ENCODE measurements at places on chromosomes 1 and 21.

- H3K36me3 ChIP-seq, result no peaks in the 10 kb centered on the region
- no peak overlapping the region for H3K27ac ChIP-seq
- H3K4me3 ChIP-seq, result no peak overlapping the region
- H3K27me3 ChIP-seq, result peaks cover 24% of the 10 kb centered on the region
- no peaks in the 10 kb centered on the region for H3K4me1 ChIP-seq
- no peak for DNase-seq
Observed at GRCh38 chr1:175755516-175756070, 12.2 kb upstream of the TNR start.

GRCh38 chr21:31905503-31906451 lies 33.0 kb downstream of the HUNK start:
- no peaks in the 10 kb centered on the region for H3K4me1 ChIP-seq
- DNase-seq, result no peak
- H3K36me3 ChIP-seq, result no peaks in the 10 kb centered on the region
- no peak overlapping the region for H3K4me3 ChIP-seq
- H3K27me3 ChIP-seq, result peaks cover 63% of the 10 kb centered on the region
- no peak overlapping the region for H3K27ac ChIP-seq

DNA sequence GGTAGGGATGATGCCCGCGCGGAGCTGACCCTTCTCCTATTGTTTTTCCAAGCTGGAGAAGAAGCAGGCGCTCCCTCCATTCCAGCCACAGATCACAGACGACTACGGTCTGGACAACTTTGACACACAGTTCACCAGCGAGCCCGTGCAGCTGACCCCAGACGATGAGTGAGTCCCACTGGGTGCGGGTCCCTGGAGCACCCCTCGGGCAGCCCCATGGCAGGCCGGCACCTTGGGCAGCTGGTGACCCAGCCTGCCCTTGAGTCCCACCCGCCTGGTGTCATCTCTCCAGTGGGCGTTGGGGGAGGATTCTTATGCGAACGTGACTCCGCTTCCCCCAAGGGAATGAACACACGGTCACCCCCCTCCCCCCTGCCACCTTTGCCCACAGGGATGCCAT lies 10.0 kb downstream of the FAAP20 start:
- no peaks in the 10 kb centered on the region for H3K4me1 ChIP-seq
- H3K27ac ChIP-seq, result no peak overlapping the region
- no peak overlapping the region for H3K4me3 ChIP-seq
- peaks cover 28% of the 10 kb centered on the region for H3K36me3 ChIP-seq

GRCh38 chr1:94854458-94855306 lies 34.5 kb downstream of the SLC44A3 start:
- no peak overlapping the region for H3K27ac ChIP-seq
- DNase-seq, result peak; percentile 66
- H3K4me3 ChIP-seq, result no peak overlapping the region

GRCh38 chr1:94721240-94721639 lies 98.9 kb upstream of the SLC44A3 start:
- H3K27ac ChIP-seq, result no peak overlapping the region
- DNase-seq, result no peak
- no peaks in the 10 kb centered on the region for H3K4me1 ChIP-seq
- H3K36me3 ChIP-seq, result no peaks in the 10 kb centered on the region
- no peak overlapping the region for H3K4me3 ChIP-seq

DNA sequence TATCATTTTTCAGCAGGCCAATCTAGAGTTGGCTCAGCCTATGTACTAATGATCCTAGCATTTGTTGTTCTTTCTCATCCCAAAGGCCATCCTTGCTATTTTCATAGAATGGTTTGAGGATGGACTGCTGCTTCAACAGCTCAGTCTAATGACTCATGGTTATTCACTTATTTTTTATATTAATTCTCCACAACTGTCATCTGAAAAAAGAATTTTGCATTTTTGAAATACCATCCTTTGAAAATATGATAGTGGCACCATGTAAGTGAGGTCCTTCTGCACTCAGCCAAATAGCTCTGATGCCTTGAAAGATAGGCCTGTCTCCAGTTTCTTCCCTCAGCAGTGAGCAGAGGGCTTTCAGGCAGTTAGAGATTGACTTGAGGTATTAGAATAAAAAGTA lies 377.5 kb downstream of the LMO4 start:
- H3K4me1 ChIP-seq, result no peaks in the 10 kb centered on the region
- H3K27me3 ChIP-seq, result peaks cover 18% of the 10 kb centered on the region
- no peaks in the 10 kb centered on the region for H3K36me3 ChIP-seq
- DNase-seq, result no peak

GRCh38 chr1:7388488-7389185 lies 382.5 kb upstream of the VAMP3 start:
- peaks cover 5% of the 10 kb centered on the region for H3K27me3 ChIP-seq
- H3K4me3 ChIP-seq, result no peak overlapping the region
- no peaks in the 10 kb centered on the region for H3K36me3 ChIP-seq
- H3K27ac ChIP-seq, result no peak overlapping the region

GRCh38 chr1:209993061-209993830 lies 55.2 kb downstream of the SYT14 start:
- H3K36me3 ChIP-seq, result no peaks in the 10 kb centered on the region
- H3K4me3 ChIP-seq, result no peak overlapping the region
- H3K27ac ChIP-seq, result no peak overlapping the region
- DNase-seq, result no peak
- H3K4me1 ChIP-seq, result no peaks in the 10 kb centered on the region

DNA sequence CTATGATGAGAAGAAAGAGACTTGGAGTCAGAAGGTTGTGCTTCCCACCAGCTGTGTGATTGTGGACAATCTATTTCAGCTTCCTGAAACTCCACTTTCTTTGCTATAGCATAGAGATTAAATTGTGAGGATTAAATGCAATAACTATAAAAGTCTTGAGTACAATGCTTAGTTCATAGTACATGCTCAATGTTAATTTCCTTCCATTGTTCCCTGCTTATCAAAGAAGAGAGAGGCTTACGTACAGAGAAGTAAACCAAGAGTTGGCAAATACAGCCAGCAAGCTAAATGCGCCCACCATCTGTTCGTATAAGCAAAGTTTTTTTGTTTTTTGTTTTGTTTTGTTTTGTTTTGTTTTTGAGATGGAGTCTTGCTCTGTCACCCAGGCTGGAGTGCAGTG lies 317.9 kb upstream of the NFIA start:
- no peak for DNase-seq
- H3K36me3 ChIP-seq, result no peaks in the 10 kb centered on the region
- H3K4me1 ChIP-seq, result no peaks in the 10 kb centered on the region
- H3K27ac ChIP-seq, result no peak overlapping the region
- H3K27me3 ChIP-seq, result no peaks in the 10 kb centered on the region

GRCh38 chr1:6010554-6010953 lies 18.3 kb upstream of the NPHP4 start:
- no peaks in the 10 kb centered on the region for H3K27me3 ChIP-seq
- peak overlapping the region; percentile 91 for H3K27ac ChIP-seq
- peaks cover 32% of the 10 kb centered on the region for H3K4me1 ChIP-seq
- no peak for DNase-seq
- H3K36me3 ChIP-seq, result peaks cover 40% of the 10 kb centered on the region

DNA sequence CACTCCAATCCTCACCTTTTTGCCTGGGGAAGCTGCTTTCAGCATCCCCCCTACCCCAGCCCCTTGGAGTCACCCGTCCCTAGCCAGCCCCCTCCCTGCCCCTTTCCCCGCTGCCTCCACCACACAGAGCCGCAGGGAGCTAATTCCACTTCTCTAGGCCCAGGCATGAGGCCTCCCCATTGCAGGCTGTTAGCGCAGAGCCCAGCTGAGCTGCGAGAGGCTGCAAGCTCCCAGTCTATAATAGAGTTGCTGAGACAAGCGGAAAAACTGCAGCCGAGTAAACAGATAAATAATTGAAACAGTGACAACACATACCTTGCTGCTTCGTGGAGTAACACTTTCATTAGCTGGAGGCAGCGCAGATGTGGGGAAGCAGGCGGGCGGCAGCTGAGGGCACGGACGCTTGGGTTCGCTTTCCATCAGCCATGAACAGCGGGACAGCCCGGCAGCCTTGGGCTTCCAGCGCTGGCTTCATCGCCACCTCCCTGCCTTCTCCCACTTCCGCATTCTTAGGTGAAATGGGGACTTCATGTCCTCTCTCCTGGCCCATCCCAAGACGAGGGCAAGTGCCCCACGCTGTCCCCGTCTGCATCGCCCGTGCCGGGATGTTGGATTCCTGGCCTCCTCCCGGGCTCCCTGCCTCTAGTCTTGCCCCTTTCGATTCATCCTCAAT lies 183.3 kb downstream of the IGSF21 start:
- peaks cover 75% of the 10 kb centered on the region for H3K27me3 ChIP-seq
- no peak overlapping the region for H3K27ac ChIP-seq
- H3K4me3 ChIP-seq, result no peak overlapping the region
- no peak for DNase-seq

DNA sequence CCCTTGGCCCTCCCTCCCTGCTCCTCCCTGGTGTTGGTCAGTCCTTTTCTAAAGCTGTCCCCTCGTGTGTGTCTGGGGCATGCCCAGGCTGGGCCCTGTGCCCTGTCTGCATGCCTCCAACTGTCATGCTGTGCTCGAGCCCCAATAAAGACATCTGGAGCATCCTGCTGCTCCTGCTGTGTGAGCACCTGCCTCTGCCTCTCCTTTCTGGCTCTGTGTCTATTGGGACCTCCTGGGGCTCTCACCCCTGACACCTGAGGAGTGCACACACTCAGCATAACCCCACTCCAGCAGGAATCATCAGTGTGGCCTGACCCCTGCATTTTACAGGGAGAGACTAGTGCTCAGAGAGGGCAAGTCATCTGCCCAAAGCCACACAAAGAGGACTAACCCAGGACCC lies 23.7 kb downstream of the KCNC4 start:
- H3K27me3 ChIP-seq, result no peaks in the 10 kb centered on the region
- H3K4me3 ChIP-seq, result no peak overlapping the region
- H3K4me1 ChIP-seq, result peaks cover 5% of the 10 kb centered on the region
- no peak overlapping the region for H3K27ac ChIP-seq
- DNase-seq, result no peak

DNA sequence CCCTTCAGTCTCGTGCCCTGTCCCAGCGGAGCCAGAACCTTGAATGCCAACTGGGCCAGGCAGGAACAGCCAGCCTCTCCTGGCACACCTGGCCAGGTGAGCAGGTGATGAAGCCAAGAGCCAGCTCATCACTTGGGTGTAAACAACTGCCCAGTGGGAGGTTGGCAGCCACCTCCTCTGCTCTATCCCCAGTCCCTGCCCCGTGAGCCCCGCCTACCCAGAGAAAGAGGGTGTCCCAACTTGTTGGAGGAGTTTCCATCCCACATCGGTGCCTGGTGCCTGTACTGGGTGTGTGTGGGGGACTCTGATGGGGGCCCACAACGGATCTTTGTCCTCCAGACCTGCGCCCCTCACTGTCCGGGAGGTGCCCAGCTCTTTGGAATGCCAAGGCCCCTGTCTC lies 17.8 kb upstream of the FAM131C start:
- peaks cover 26% of the 10 kb centered on the region for H3K27me3 ChIP-seq
- H3K4me1 ChIP-seq, result no peaks in the 10 kb centered on the region
- peaks cover 7% of the 10 kb centered on the region for H3K36me3 ChIP-seq
- no peak for DNase-seq
- H3K27ac ChIP-seq, result no peak overlapping the region

GRCh38 chr1:33724348-33724747 lies 139.5 kb upstream of the HMGB4 start:
- no peak overlapping the region for H3K4me3 ChIP-seq
- H3K4me1 ChIP-seq, result no peaks in the 10 kb centered on the region
- no peak overlapping the region for H3K27ac ChIP-seq
- DNase-seq, result no peak
- H3K27me3 ChIP-seq, result peaks cover 34% of the 10 kb centered on the region

DNA sequence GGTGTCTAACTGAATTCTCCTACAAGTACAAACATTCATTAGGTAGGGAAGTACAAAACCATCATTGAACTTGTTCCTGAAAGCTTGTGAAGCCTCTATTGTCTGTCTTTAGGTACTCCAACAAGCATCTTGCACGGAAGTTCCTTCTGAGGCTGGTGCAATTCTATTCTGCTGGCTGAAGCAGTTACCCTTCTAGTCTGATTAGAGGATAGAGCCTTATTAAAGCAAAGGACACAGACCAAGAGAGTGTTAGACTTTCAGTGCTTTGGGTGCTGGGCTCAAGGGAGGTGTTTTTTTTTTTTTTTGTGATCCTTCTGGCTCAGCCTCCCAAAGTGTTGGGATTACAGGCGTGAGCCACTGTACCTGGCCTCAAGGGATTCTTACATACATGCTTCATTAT lies 43.8 kb downstream of the HHAT start:
- H3K4me1 ChIP-seq, result peaks cover 13% of the 10 kb centered on the region
- H3K36me3 ChIP-seq, result peaks cover 16% of the 10 kb centered on the region
- DNase-seq, result no peak
- H3K27ac ChIP-seq, result peak overlapping the region; percentile 91
- H3K27me3 ChIP-seq, result no peaks in the 10 kb centered on the region
- H3K4me3 ChIP-seq, result no peak overlapping the region

- H3K27me3 ChIP-seq, result no peaks in the 10 kb centered on the region
- no peaks in the 10 kb centered on the region for H3K4me1 ChIP-seq
- no peaks in the 10 kb centered on the region for H3K36me3 ChIP-seq
- H3K4me3 ChIP-seq, result no peak overlapping the region
Observed at GRCh38 chr1:240244968-240245628, 153.4 kb downstream of the FMN2 start.

DNA sequence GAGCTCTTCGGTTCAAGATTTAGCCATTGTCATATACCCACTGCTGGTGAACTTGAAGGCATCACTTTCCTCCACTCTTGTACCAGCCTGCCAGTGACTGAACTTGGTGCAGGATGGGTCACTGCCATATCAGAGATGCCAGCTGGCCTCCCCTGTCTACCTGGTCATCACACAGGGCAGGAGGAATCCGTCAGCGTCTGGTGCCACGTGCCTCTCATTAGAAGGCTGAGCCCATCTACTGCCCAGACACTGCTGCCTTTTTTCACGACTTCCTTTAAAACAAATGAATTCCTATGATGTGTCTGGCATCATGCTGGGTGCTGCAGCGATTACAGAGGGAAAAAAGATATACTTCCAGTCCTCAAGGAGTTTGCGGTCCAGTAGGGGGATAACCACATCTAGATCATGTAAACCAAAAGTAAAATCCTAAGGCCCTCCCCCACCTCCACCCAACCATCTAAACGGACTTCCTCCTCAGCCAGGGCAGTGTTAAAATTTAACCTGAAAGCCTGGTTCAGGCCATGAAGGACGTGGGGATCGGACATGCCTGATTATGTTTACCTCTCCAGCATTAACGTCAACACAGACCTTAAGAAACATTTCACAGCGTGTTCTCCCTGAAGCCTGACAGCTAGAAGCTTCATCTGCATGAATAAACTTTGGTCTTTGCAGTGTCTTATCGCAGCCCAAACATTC lies 29.2 kb upstream of the PDE9A start:
- H3K27me3 ChIP-seq, result peaks cover 59% of the 10 kb centered on the region
- H3K36me3 ChIP-seq, result peaks cover 2% of the 10 kb centered on the region
- no peak for DNase-seq
- no peaks in the 10 kb centered on the region for H3K4me1 ChIP-seq
- H3K27ac ChIP-seq, result no peak overlapping the region
- no peak overlapping the region for H3K4me3 ChIP-seq

GRCh38 chr1:172637522-172637921 lies 21.4 kb upstream of the FASLG start:
- H3K36me3 ChIP-seq, result peaks cover 6% of the 10 kb centered on the region
- H3K27ac ChIP-seq, result peak overlapping the region; percentile 84
- H3K4me1 ChIP-seq, result peaks cover 52% of the 10 kb centered on the region
- DNase-seq, result no peak
- no peak overlapping the region for H3K4me3 ChIP-seq
